NCI-H1436 treated with DMSO at 0.1 percent for 48 hours (cell line): ENCODE measurements at places on chromosomes 3 and 15.

DNA sequence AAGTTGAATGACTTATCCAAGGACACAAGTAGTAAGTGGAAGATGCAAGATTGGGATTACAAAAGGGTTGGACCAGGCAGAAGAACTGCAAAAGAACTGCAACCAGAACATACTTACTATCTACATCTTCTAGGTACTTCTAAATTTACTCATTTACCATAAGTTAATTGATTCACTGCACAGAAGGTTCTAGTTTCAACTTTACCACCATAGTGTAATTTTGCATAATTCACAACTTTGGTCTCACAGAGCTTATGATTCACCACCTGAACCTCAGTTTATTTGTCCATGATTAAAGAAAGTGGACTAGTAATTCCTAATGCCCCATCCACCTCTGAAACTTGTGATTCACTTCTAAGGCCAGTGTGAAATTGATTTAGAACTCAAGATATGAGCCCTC is 236.8 kb upstream of the UBE2E2 start:
- no peak for DNase-seq

DNA sequence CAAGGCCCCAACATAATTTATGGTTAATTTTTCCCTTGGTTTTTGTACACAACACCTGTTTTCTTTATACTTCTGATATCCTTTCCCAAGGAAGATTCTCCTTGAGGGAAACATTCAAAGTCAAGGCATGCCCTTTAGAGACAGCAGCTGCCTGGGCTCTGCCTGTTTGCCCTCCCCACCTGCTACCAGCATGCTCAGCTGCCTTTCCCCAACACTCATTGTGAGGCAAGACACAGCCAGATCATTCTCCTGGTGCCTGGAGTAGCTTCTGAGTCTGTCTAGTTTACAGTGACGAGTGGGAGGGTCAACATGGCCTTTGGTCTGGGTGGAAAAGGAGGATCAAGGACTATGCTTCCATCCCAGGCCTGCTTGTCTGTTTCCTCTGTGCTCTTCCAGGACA is 132.5 kb downstream of the EPHB1 start:
- no peak for DNase-seq

DNA sequence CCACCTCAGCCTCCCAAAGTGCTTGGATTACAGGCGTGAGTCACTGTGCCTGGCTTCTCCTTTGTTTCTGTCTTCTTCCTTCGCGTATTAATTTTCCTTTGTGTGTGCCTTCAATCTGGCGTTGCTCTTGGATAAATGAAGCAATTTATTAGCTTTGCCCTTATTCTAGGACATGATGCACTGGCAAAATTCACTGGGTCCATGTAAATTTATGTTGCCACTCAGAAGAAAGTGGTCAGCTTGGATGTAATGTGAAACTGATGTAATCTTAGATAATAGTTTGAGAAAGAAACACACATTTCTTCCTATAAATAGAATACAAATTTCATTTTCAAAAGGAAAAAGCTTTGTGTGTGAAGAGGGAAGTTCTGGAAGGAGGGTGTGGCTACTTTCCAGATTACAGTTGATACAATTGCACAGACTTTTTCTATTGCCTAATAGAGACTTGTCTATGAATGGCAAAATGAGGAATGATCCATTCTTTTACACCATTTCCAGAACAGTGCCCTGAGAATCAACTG is 23.3 kb upstream of the ATP1B3 start:
- DNase-seq = no peak

GRCh38 chr3:38278841-38279240 is 3.3 kb upstream of the SLC22A14 start:
- no peak for DNase-seq

GRCh38 chr15:76391847-76392246 is 55.3 kb downstream of the ISL2 start:
- no peak for DNase-seq

- DNase-seq = no peak
Measured at GRCh38 chr3:153762411-153763235, 358.6 kb upstream of the ARHGEF26 start.

DNA sequence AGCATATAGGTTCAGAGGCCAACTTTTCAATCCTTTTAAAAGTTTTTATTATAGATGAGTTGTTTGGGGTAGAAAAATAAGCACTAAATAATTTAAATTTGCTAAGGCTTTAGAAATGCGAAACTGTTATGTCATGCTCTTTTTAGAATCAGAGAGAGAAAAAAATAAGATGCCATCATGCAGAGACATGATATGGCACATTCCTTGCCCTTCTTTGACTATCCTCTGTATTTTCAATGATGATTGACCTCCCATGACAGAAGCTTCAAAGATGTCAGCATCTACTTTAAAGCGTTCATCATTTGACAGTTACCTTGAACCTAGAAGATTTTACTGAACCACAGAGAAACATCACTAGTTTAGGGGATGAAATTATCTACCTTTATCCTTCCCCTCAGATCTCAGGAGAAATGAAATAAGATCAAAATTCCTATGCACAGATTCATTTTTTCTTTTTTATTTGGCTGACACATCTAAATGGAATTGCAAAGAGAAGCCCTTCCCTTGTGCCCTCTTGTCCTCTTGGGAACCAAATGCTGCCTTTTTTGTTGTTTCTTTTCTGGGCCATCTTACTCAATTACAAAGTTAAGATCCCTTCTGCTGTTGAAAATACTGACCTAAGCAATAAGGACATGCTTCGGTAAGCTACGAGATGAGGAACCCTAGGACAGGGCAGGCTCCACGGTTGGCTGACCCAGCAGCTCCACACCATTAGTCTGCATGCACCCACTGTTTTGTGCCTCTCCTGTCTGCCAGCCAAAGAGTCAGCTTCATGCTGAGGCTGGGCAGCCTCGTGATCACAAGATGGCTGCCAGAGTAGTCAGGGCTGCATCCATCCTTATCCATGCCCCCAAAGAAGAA is 289.7 kb upstream of the TPM1 start:
- no peak for DNase-seq

- DNase-seq = no peak
Measured at GRCh38 chr3:161975201-161975600, 478.6 kb downstream of the OTOL1 start.

GRCh38 chr15:91989821-91990220 is 136.3 kb downstream of the SLCO3A1 start:
- no peak for DNase-seq

GRCh38 chr3:30655187-30655812 is 48.9 kb downstream of the TGFBR2 start:
- no peak for DNase-seq

GRCh38 chr3:138031536-138031935 is 21.6 kb downstream of the CLDN18 start:
- DNase-seq = no peak

GRCh38 chr15:99566157-99566897 is 543 bp downstream of the MEF2A start:
- DNase-seq = no peak

DNA sequence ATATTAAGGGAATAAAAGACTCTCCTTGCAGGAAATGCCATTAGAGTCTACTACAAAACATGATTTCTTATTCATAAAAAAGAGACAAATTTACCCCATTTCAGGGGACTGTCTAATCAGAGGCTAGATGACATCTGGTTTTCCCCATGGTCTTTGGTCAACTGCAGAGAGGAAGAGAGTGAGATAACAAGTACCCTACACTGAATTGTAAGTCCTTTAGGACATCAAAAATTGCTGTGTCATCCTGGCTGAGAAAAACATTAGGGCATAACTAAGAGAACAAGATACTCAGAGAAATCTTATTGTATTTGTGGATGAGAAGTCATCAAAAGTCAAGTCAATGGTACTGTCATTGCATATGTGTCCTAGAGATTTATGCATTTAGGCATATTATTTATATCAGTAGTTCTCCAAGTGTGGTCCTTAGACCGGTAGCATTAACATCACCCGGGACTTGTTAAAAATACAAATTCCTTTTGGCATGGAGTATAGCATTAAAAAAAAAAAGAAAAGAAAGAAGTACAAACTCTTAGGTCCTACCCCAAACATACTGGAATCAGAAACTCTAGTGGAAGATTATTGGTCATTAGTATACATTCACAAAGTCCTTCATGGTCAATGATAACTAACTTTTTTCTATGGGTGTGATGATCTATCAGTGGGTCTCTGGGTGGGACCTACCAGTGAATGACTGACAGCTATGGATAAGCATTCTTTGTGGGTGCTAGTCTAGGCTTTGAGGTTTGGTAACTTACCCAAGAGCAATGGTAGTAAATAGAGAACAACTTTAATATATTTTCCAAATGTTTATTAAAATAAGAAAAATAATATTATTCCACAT is 29.0 kb upstream of the TBC1D5 start:
- DNase-seq = no peak

GRCh38 chr3:15633159-15633558 is 31.6 kb downstream of the BTD start:
- no peak for DNase-seq

- DNase-seq = no peak
Measured at GRCh38 chr3:40843851-40844548, 319.2 kb downstream of the ZNF621 start.

DNA sequence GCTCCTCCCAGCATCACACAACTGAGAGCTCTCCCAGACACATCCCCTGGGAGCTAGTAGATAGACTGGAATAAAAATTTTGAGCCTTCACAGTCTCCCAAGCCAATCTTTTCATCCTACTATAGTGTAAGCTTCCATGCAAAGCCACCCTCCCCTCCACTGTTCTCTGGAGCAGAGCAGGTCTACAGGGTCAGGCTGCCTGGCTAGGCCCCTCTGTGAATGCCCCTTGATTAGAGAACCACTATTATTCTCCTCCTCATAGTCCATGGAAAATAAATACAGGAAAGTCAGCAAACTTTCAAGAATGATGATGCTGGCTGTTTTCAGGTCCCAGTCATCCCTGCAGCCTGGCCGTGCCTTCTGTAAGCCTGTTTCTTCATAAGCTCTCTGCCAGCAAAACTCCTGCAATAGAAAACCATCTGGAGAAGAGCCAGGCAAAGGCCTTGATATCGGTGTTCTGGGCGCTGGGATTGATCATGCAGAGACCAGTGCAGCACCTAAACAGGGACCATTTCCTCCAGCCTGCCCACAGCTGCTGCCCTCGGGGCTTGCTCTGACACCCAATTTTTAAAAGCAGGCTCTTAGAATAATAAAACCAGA is 51.7 kb downstream of the CRYGS start:
- DNase-seq = no peak
